ENCODE measurements at places on chromosomes 1 and 21.
A peak's percentile ranks its signal among the peaks of the same experiment; 100 is the strongest.

GRCh38 chr1:1895456-1896336 lies 4.8 kb upstream of the GNB1 start:
- no peak for DNase-seq

- DNase-seq = no peak
Measured at GRCh38 chr1:212118167-212118871, 82.8 kb downstream of the DTL start.

DNA sequence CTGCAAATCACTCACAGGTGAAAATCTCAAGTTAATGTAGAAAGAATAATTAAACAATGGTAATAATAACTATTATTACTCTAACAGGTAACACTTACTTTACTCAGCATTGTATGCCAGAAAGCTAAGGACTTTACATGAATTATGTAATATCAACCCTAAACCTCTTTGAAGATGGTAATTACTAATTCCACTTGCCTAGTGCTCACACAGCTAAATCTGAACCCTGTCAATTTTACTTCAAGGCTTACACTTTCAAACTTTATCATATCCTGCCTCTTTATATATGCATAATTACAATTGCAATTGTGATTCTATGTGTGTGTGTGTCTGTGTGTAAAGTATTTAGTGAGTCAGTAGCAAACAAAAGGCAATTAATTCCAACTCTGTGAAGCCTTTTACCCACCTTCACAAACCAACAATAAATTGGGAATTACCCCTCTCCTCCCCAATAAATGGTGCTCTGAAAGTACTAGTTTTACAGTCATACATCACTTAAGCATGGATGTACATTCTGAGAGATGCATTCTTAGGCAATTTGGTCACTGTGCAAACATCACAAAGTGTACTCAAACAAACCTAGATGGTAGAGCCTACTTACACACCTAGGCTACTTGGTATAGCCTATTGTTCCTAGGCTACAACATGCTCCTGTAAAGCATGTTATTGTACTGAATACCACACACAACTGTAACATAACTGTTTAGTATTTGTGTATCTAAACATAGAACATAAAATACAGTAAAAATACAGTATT lies 5.9 kb downstream of the ZNF644 start:
- DNase-seq = no peak

DNA sequence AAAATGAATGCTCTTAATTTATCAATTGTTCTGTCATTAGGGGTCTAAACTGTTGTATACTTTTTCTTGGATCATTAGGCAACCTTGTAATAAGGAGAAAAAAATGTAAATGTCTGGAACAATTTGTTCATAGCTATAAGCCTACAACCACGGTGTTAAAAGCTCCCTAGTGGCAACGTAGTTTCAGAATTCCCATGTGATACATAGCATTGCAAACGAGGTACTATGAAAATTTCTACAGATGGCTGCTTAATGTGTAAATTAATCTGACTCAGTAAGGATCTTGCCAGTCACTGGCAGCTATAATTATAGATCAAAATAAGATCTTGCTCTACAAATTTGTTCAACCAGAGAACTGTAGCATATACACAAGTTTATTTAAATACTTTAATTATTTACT lies 304.1 kb upstream of the ADGRL4 start:
- DNase-seq = no peak

GRCh38 chr1:40042341-40042740 lies 1.8 kb downstream of the CAP1 start:
- DNase-seq = no peak

DNA sequence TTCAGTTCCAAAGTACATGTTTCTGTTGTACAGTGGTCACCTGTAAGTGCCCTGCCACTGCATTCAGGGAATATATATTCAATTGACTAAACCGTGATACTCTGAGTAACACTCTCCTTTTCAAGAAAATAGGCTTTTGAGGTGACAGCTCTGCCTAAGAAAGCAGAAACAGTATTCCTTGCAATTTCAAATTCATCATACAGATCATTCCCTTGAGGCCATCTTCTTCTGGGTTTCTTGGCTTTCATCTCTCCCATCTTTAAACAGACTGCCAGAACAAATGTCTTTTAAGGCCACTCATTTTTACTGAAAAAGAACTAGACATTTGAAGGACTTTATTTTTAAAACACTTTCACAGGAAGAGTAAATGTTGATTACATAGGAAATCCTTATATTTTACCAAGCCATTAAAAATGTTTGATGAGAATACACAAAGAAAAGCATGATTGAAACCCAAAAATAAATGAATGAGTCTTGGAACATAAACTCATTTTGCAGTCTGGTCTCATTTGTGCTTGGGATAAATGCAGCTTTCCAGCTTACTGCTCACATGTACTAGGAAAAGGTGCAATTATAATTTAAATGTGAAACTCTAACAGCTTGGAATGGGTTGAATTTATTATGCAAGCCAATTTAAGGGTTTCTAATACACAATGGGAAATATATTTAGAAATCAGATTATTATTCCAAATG lies 34.7 kb downstream of the PLPPR5 start:
- no peak for DNase-seq

- DNase-seq = no peak
Measured at GRCh38 chr1:34162852-34163766, 1.9 kb downstream of the CSMD2 start.

DNA sequence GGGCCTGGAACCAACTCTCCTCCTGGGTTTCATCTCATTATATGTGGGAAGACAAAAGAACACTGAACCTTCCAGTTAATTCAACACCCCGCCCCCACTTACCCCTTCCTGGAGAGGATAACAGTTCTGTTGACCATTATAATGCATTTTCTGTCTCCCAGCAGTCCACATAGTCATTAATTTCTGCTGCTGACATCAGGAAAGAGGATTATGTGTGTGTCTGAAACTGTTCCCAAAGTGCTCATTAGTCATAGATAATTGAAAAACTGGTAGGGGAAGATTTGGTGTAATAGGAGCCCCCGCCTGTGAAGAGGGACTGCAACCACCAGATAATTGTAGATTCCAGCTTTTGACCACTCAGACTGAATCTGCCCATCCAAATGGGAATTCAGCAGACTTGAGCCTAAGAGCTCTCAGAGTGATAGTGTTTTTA lies 208.7 kb downstream of the FGGY start:
- no peak for DNase-seq

GRCh38 chr21:21268061-21268471 lies 269.9 kb downstream of the NCAM2 start:
- DNase-seq = no peak

- no peak for DNase-seq
Measured at GRCh38 chr1:175130649-175131045, 61.9 kb downstream of the KIAA0040 start.

DNA sequence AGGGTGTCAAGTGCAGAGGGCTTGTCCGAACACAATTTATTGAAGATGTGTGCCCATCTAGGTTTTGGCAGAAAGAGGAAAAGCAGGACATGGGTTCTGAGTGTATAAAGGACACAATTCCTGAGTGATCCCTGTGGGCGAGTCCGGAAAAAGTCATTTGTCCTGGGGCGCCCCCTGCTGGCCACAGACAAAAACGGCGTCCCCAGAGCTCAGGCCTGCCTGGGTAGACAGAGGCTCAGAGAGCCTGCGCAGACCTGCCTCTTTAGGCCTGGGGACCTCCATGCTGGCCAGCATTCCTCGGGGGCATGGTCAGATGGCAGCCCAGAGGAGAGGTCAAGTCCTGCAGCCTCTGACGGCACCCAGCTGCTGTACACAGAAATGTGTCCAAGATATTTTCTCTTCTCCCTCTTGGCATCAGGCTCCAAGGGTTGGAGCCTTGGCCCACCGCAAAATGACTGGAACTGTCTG lies 65.5 kb upstream of the LRP8 start:
- DNase-seq = peak; percentile 68

GRCh38 chr1:47424336-47424982 lies 8.4 kb downstream of the FOXE3 start:
- no peak for DNase-seq

DNA sequence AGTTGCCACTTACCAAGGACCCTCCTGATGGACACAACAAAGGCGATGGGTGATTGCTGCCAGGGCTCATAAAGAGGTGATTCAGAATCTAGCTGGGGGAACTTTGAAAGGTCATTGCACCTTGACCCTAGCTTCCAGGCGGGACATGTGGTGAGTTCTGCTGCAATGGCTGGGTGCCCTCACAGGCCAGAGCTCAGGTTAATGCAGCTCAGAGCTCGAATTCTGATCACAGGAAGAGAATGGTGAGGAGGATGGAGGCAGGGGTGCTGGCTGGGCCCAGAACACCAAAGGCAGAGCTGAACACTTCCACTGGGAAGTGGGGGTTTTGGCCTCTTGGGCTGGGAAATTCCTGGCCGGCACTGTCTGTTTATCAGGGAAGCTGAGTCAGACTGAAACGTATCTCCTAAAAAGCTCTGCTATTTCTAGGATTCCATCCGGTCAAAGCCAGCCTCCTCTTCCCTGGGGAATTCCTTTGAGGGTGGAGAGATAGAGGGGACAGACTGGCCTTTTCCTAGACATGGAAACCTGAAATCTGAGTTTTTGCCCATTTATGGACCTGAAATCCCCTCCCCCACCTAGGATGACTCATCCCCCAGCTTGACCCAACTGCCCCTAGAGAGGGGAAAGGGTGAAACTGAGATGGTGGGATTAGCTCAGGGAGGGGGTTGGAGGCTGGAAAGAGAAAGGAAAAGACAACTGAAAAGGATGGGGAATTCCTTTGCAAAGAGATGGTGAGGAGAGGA lies 27.2 kb downstream of the NUAK2 start:
- no peak for DNase-seq

- DNase-seq = no peak
Measured at GRCh38 chr1:54665852-54666251, 24.3 kb downstream of the MROH7 start.

- no peak for DNase-seq
Measured at GRCh38 chr1:58657082-58657481, 42.8 kb downstream of the MYSM1 start.

GRCh38 chr1:153456396-153456795 lies 4.1 kb downstream of the S100A7 start:
- no peak for DNase-seq

- no peak for DNase-seq
Measured at GRCh38 chr21:45948576-45949141, 32.9 kb upstream of the COL6A1 start.

DNA sequence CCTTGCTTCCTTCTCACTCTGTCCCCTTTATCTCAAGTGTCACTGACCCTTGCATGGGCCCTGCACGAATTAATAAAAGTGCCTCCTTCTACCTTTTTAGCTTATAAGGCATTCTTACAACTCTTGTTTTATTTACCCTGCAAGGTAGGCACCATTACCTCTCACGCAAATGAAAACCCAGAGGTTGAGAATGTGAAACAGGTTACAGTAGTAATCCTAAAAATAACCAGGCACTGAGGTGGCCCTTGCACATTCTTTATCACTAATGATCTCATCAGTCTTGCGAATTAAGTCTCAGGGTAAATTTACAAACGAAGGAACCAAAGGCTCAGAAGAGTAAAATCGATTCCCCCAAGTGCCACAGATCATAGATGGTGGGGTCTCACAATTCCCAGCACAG lies 3.7 kb downstream of the GLIS1 start:
- no peak for DNase-seq

DNA sequence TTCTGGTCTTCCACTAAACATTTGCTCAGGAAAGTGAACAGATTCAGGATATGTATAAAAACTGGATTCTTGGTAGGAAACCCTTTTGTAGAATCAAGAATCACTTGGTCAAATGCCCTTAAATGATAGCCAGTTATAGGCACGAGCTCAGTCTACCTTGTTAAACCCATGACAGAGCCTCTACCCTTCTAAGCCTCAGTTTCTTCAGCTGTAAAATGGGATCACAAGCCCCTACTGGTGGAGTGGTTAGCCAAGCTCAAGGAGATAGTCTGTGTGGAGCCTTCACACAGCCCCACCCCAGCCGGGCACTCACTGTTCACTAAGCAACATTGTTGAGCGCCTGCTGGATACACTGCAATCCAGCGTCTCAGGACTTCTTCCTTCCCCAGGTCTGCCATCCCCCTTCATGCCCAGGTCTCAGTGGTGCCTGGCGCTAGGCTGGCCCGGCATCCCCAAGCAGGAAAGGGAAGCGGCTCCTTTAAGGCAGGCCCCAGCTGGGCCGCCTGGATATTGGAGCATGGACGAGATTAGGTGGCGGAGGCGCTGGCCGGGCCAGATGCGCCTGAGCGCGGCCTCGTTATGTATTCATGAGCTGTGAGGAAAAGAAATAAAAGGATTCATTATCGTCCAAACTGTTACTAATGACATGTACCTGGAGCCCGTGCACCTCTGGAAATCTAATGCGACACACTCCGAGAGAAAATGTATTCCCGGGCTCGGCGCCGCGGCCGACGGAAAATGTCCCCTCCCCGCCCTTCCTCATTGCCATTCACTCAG lies 75.6 kb downstream of the TAS1R2 start:
- no peak for DNase-seq

DNA sequence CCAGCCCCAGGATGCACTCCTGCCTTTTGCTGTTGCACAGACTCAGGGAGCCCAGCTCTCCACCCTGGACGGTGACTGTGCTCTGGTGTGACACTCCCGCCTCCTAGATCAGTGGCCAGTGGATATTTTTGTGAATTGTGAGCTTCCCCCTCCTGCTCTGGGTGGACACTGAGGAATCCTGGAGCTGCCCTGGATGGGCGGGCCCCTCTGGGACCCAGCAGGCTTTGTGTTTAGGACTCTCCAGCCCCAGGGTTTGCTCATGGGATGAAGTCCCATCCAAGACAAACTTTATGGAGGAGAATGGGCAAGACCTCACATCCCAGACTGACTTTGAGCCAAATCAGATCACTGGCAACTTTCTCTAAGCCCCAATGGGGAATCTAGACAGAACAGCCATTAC lies 16.1 kb downstream of the SLC6A9 start:
- DNase-seq = no peak

- DNase-seq = no peak
Measured at GRCh38 chr21:29873908-29874307, 65.9 kb downstream of the GRIK1 start.

GRCh38 chr1:41674522-41674921 lies 190.0 kb upstream of the EDN2 start:
- no peak for DNase-seq

- DNase-seq = no peak
Measured at GRCh38 chr1:66271904-66272254, 262.1 kb upstream of the SGIP1 start.

GRCh38 chr1:59468828-59469428 lies 172.0 kb downstream of the FGGY start:
- DNase-seq = no peak

DNA sequence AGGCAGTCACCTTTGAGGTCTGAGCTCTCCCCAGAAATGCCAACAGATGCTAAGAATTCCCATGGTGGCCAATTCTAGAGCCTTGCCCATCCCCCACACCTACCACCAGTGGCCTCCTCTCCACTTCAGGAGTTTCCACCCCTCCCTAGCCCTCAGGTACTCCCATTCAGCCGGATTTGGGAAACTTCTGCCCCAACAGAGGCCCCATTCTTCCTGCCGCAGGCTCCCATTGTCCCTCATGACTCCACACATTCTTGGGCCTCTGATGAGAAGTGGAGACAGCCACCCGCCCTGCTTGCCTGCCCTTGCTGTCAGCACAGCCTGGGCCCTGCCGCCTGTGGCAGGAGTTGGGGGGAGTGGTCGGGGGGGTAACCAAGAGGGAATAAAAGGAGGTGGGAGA lies 4.6 kb downstream of the BLACAT1 start:
- DNase-seq = no peak
